NCI-H1930 (cell line): ENCODE measurements at places on chromosomes 2 and 18.

DNA sequence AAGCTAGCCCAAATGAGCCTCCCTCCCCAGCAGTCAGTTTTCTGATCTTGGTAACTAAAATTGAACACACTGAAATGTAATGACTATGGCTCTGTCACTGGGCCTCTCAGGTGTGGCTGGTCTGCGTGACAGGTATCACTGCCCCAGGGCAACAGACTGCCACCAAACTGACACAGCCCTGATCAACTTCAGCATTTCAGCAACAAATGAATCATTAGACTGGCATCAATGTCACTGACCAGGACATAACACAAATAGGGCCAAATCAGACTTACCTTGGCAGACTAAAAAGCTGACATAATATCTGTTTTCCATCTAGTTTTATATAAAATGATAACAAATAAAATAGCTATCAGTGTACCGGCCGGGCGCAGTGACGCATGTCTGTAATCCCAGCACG, 290.8 kb upstream of the CHAC2 start:
- no peak for DNase-seq

- no peak for DNase-seq
These were observed 186.9 kb upstream of the PIEZO2 start for GRCh38 chr18:11336241-11336640.

DNA sequence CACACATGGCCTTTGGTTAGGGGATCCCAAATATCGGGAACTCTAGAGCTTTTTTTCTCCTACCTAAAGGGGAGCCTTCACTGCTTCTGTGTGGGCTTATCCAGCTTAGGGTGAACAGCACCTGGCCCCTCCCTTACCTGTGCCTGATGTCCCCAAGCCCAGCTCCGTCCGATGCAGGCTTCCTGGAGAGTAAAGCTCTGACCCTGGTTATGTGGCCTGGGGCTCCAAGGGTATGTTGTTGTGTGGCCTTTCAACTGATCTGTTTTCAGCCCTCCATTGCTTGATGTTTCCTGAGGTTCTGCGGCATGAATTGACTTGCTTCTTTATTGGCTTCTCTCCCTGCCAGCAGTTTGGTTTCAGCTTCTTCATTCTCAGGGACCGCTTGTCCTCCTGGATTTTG, 66.0 kb downstream of the RAB31 start:
- DNase-seq: no peak

- DNase-seq: no peak
These were observed 180.6 kb downstream of the CLIP4 start for GRCh38 chr2:29295845-29296244.

DNA sequence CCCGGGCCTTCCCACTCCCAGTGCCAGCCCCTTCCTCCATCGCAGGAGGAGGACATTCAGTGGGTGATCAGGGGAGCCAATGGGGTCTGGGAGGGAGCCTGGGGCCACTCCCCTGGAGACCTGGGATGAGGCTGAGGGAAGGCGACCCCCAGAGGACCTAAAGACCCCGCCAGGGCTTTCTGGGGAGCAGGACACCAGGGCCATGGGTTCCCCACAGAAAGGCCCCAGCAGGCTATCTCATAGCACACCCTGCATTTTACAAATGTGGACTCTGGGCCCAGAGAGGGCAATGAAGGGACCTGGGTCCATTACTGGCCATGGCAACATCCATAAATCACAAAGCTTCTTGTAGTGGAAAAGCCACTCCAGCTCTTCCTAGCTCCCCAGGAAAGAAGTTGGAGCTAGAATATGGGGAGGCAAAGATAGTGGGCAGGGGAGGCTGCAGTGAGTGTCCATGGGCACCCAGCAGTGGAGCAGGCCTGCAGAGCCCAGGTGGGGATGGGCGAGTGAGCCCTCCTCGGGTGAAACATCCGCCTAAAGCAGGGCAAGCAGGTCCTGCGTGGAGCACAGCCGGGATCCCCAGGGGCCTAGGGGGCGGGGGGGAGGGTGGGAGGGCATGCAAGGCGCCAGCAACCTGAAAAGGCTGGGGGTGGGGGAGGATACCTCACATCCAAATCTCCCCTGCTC, 13.8 kb downstream of the CYP26B1 start:
- DNase-seq: no peak

GRCh38 chr2:203484266-203485112, 50.6 kb downstream of the RAPH1 start:
- DNase-seq: no peak

DNA sequence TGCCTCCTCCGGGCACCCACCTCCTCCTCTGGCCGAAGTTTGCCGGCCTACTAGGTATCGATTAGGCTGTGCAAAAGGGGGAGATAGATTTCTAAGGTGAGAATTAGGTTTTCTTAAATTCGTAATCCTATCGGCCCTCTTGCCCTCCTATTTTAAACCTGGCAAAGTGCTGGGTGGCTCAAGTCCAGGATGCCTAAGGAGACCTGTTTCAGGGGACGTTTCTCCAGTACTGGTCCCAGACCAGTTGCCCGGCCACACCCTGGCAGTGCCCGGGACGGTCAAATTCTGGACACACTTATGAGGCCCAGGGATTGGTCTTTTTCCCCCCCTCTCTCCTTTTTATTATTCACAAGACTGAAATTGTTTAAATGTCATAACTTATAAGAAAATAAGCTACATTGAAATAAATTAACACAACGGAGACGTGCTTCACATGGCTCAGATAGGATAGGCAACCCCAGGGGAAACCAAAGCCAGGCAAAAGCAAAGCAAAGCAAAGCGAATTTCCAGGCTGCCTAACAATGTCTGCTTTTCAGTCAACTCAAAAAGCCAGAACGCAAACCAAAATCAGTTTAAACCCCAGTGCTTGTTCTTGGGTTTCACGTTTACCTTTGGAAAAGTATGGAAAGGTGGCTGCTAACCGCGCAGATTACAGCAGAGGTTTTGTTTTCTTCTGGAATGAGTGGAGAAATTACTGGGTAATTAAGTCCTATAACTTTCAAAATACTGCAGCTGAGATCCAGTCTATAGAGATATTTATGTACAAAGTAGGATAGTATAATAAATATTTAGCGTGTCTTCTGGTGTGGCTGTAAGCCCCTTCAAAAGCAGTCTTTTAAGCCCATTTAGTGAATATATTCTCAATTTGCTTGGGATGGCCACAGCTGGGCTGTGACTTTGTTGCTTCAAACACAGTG, 3.0 kb downstream of the GBX2 start:
- no peak for DNase-seq

DNA sequence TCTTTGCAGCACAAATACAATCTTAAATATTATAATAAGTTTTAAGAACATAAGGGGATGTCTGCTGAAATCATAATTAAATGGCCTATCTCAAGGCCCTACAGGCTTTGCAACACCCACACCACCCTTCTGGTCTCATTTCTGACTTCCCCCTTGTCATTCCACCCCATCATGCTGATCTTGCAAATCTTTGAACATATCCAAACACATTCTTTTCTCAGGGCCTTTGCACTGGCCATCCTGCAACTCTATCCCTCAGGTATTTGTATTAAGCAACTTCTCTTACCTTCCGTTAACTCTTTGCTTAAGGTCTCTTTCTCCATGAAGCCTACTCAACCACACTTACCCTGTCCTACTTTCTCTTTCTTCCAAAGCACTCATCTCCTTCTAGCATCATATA, 51.8 kb upstream of the CCDC150 start:
- DNase-seq: no peak

DNA sequence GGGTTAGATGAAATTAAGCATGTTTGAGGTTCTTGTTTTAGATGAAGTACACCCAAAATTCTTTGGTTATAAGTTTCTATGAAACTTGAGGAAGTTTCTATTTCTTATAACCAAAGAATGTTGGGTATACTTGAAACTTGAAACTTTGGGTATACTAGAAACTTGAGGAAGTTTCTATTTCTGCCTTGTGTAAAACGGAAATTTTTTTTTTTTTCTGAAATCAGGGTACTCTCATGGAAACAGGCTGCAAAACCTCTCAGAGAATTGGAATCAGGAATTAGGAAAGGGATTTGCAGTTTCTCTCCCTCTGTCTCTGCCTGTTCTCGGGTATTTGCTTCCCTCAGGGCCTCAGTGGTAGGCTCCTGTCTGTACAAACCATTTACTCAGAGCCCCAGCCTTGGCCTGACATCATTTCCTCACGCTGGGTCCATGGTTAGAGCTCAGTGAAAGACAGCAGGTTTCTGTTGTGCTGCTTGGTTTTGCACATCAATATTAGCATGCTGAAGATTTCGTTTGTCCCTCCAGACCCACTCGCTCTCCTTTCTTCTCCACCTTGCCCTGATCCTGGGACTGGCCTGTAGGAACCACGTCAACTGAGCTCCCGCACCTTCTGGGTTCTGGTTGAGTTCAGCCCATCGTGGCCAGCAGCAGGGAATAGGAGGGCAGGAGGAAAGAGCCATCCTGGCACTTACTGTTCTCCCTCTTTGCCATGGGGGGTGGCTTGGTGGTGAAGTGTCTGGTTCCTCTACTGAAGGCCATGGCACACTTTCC, 106.4 kb downstream of the POLR1A start:
- no peak for DNase-seq

DNA sequence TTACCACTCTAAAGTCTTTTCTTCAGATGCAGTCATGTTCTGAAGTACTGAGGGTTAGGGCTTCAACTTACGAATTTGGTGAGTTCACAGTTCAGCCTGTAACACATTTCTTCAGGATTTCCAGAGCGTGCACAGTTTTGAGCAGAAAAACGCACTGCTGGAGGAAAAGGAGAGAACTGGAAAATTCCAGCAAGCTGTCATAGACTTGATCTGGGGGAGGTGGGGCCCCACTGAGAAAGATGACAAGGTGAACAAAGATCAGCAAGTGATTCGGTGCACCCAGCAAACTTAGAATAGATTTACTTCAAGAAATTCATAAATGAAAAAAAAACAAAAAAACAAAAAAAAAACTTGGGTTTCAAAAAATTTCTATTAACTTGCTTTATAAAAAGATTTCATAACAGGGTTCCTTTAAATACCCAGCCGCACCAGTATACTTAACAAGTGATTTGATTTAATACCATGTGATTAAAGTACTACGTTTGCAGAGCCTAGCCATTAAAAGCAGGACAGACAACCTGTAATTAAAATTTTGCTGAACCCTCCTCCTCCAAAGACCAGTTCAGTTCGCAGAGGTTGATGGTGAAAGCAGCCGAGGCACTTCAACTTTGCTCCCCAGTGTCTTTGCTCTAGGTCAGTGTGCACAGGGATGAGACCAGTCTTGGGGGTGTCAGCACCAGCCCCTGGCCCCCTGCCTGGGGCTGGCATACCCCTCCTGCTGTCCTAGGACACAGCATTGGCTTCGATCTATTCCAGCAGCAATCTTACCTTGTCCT, 30.5 kb downstream of the CTIF start:
- DNase-seq: no peak

GRCh38 chr18:77223653-77224052, 26.0 kb upstream of the GALR1 start:
- no peak for DNase-seq

GRCh38 chr2:148582679-148583511, 61.7 kb upstream of the EPC2 start:
- DNase-seq: no peak

- DNase-seq: no peak
These were observed 54.3 kb downstream of the R3HDM1 start for GRCh38 chr2:135585586-135585985.

- no peak for DNase-seq
These were observed 258.6 kb upstream of the TANK start for GRCh38 chr2:160901613-160902012.

- DNase-seq: no peak
These were observed 1.2 kb upstream of the LBX2 start for GRCh38 chr2:74500578-74500946.

DNA sequence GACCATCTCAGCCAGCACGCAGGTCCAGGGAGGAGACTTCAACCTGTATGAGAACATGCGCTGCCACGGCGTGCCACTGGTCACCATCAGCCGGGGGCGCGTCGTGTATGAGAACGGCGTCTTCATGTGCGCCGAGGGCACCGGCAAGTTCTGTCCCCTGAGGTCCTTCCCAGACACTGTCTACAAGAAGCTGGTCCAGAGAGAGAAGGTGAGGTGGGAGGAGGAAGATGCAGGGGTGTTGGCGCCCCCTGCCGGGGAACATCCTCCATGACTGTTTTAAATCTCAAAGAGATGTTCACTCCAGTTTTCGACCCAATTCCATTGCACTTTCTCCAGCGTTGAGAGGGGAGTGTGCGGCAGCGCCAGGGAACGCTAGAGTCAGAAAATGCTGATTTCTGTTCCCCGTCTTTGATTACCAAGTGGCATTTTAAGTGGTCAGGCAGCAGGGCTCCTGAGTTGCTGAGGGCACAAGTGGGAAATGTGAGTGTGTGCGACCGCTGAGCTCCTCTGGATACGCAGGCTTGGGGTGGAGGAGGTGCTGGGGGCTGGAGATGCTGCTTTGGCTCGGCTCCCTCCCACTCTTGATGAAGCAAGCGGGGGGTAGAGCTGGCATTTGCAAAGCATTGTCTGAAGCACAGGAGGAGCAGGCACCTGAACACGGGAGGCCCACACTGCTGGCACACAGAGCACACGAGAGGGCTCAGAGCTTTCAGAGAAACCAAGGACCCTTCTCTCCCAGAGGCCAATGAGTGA, 27.7 kb upstream of the MAPRE3 start:
- DNase-seq: no peak

DNA sequence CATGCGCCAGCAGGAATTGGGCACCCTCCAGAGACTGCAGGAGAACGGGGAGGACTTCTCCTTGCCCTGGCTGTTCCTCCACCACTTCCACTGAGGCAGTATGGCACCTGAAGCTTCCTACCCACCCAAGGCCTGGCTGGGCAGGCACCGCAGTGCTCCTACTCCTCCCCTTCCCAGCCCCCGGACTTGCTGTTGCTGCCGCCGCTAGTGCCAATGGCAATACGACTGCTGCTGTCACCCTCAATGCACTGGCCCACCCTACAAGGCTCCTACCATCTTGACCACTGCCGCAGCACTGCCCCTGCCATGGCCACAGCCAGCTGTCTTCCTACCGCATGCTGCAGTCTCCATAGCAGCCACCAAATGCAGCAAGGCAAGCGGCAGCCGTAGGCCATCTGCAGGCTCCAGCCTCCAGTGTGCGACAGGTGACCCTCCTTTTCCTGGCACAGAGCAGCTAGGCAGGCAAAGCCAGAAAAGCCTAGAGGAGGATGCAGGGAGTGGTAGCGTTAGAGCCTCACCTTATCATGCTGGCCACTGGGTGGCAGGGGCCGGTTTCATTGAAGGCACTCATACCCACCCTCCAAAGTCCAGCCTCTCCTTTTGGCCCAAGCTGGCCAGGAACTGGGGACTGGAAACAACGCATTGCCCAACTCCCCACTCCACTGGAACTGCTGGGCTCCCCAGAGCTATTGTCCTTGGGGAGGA, 47.4 kb upstream of the ANKRD62 start:
- no peak for DNase-seq

GRCh38 chr2:161422816-161423403, 6.8 kb downstream of the TBR1 start:
- DNase-seq: no peak

- no peak for DNase-seq
These were observed 43.6 kb downstream of the SCN9A start for GRCh38 chr2:166332106-166332505.

GRCh38 chr2:21270708-21271122, 146.9 kb downstream of the TDRD15 start:
- no peak for DNase-seq

- DNase-seq: no peak
These were observed 18.9 kb downstream of the CREG2 start for GRCh38 chr2:101368376-101368775.
